ENCODE measurements at places on chromosomes 6 and 20.

GRCh38 chr6:168988801-168989200 lies 264.8 kb downstream of the THBS2 start:
- no peak for DNase-seq

DNA sequence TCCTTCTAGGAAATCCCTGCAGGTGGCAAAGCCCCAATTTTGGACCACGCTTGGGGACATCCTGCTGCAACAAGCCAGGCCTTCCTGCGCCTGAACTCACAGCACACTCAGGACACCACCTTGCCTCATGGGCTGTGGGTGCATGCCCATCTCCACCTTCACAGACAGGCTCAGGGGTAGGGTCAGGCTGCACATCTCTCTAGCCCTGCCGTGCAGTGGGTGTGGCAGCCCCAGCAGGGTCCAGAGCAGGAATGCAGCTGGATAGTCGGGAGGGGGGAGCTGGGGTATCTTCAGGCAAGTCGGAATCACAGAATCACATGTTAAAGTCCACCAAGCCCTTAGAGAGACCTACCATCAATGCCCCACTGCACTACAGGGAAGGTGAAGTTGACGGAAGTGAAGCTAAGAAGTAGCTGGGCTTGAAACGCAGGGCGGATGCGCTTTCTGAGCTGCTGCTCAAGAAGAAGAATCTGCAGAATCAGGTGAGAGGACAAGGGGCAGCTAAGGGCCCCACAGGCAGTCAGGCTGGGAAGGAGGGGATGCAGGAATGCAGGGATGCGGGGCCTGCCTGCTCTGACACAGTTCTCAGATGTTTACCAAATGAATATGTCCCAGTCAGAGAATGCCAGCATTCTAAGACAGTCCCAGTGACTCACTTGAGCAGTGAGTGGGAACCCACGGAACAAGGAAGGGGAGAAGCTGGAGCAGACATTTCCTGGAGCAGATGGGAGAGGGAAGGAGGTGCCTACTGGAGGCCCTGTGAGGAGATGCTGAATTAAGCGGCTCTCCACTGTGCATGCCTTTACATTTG lies 11.3 kb downstream of the SERPINB6 start:
- no peak for DNase-seq

DNA sequence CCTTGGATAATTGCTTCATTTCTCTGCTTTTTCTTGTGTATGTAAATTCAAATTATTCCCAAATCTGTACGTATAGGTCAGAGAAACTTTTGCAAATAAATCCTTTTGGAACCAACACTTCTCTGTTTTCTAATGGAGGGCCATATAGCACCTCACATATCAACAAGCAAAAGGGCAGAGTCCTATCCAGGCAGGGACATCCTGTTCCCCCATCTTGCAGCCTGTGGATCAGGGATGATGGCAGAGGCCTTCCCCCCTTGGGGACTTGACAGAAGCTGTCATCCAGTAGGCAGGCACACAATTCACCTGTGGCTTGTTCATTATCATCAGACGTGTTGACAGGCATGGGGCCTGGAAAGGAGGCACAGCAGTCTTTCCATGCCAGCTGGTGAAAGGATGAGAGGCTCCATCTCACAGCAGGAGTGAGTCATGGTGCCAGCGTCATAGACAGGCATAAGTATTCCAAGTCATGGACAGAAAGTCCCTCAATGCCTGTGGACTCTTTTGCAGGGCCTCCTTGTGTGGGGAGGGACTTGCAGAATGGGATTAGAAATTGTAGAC lies 31.8 kb upstream of the PLEKHG1 start:
- DNase-seq, result no peak

DNA sequence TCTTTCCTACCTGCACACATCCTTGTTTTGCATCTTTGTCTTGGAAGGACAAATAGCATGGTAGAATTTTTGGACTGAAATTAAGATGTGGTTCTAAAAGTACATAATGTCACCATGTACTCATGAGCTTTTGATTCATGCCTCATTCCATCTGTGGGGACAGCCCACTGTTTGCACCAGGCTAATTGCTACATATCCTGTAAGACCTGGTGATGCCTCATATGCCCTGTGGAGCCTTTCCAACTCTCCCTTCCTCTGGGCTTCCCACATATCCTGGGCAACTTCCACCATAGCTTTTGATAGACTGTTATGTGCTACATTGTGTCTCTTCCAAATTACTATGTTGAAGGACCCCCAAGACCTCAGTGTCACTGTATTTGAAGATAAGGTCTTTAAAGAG lies 213.6 kb upstream of the PREP start:
- no peak for DNase-seq

DNA sequence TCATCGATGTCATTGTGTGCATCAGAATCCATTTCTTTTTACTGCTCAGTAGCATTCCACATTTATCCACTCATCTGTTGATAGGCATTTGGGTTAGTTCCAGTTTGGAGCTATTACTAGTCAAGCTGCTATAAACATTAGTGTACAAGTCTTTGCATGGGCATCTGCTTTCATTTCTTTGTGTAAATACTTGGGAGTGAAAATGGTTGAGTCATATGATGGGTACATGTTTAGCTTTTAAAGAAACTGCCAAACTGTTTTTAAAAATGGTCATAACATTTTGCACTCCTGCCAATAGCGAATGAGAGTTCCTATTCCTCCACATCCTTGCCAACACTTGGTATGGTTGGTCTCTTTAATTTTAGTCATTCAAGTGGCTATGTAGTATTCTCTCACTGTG lies 21.2 kb upstream of the SLC22A2 start:
- no peak for DNase-seq

- DNase-seq, result no peak
These were observed 197.4 kb downstream of the JARID2 start for GRCh38 chr6:15443119-15443830.

All from NCI-H460 (cell line).